ENCODE measurements at places on chromosomes 1 and 21.

- no peak for DNase-seq
Measured at GRCh38 chr1:198756470-198756869, 117.6 kb downstream of the PTPRC start.

DNA sequence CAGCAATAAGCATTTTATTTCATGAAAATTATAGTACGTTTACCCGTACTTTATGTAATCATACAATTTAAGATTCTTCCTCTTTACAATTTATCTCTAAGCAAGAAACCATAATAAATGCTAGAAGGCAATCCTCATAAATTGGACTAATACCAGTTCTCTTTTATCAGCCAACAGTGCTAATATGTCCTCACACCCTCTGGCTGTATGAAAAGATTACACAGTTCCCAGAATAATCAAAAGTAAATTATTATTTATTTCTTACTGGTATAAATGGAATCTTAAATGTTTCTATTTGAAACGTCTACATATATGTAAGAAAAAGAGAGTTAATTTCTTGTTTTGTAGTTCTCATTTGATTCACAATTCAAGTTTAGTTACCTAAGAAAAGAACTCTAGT, 3.1 kb upstream of the CDKN2C start:
- DNase-seq = no peak

- DNase-seq = no peak
Measured at GRCh38 chr21:31550070-31550469, 109.4 kb upstream of the SOD1 start.

DNA sequence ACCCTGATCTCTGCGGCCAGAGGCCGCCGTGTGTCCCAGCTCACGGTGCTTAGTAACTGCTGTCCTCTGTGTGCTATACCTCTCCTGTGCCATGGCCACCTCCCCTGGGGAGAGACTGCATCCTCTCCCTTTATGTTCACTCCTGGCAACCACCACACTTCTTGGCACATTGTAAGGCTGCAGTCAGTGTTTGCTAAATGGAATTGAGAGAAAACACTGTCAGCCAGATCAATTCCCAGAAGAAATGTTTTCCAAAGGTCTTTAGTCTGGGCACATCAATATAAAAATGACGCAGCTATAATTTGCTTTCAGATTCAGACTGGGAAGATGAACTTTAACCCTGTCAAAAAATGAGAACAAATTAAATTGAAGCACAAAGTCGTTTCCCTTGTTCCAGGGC, 96.8 kb downstream of the BEND5 start:
- no peak for DNase-seq

DNA sequence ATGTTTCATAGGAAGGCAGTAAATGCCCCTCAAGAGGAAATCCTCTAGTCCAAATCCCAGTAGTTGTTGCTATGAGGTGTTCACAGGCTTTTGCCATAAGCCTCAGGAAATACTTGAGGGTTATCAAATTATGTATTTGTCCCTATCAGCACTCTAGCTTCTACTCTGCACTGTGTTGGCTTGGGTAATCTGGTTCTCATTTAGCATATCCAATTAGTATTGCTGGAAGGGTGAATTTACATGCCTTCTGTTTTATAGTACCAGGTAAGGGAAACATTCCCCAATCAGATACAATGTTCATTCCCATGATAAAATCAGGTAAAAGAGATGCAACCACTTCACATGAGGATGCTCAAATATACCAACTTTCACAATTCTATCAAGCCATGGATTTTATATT, 211.2 kb downstream of the S1PR1 start:
- no peak for DNase-seq

GRCh38 chr1:109197158-109198042, 16.3 kb upstream of the SARS1 start:
- peak; percentile 49 for DNase-seq
